ENCODE measurements at places on chromosomes 11 and 22. TPM values are rescaled to one million over a fixed set of nuclear protein-coding genes. Genes with fewer than 3 reads are reported as not detected.

Gene CASP5
- 15.1 TPM for polyA plus RNA-seq

Gene POTEH
- polyA plus RNA-seq: not detected

Gene RCN1
- polyA plus RNA-seq: 9.5 TPM

Gene CHCHD10
- polyA plus RNA-seq: 212 TPM

Gene NPAS4
- polyA plus RNA-seq: 0.10 TPM

Gene TPBGL
- polyA plus RNA-seq: 0.22 TPM

Gene KIF18A
- polyA plus RNA-seq: not detected

Gene RFPL3
- polyA plus RNA-seq: not detected

Gene CKAP5
- 6.2 TPM for polyA plus RNA-seq

DNA sequence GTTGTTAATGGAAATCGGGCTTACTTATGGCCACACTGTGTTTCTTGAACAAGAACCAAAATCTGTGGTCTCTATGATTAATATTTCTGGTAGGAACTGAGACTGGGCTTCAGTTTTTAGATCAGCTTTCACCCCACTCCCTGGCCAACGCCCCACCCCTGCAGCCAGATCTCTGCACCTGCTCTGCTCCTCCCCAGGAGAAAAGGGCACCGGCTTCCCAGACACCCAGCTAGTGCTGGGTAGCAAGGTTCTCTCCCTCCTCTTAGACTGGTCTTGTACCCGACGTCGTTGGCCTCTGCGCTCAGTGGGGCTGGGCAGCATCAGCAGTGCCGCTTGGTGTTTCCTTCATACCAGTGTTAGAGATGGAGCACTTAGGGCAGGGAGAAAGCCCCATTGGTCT, 17.0 kb upstream of the CTTN start:
- DNase-seq: no peak
- H3K4me1 ChIP-seq: no peaks in the 10 kb centered on the region
- H3K4me3 ChIP-seq: no peak overlapping the region
- peaks cover 5% of the 10 kb centered on the region for H3K36me3 ChIP-seq
- H3K27ac ChIP-seq: no peak overlapping the region

GRCh38 chr11:113567867-113568544, 92.8 kb upstream of the DRD2 start:
- H3K27me3 ChIP-seq: no peaks in the 10 kb centered on the region
- no peaks in the 10 kb centered on the region for H3K4me1 ChIP-seq
- H3K36me3 ChIP-seq: no peaks in the 10 kb centered on the region
- no peak overlapping the region for H3K4me3 ChIP-seq

- peak overlapping the region; percentile 81 for H3K4me3 ChIP-seq
- DNase-seq: peak; percentile 61
- peak overlapping the region; percentile 100 for H3K27ac ChIP-seq
- peaks cover 25% of the 10 kb centered on the region for H3K4me1 ChIP-seq
Observed at GRCh38 chr22:31291481-31292235, 630 bp downstream of the PIK3IP1 start.

DNA sequence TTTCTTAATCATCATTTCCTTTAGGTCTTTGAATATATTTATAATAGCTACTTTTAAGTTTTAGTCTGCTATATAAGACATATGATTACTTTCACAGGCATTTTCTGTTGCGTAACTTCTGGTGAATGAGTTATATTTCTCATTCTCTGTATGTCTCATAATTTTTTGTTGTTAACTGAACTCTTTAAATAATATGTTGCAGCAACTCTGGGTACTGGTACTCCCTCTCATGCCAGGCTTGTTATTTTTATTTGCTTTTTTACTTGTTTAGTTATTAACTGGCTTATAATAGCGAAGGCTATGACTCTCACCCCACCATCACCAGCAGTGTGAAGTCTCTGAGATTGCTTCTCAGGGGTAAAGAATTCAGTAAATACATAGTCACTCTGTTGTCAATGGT, 524.2 kb upstream of the CHORDC1 start:
- no peak for DNase-seq

DNA sequence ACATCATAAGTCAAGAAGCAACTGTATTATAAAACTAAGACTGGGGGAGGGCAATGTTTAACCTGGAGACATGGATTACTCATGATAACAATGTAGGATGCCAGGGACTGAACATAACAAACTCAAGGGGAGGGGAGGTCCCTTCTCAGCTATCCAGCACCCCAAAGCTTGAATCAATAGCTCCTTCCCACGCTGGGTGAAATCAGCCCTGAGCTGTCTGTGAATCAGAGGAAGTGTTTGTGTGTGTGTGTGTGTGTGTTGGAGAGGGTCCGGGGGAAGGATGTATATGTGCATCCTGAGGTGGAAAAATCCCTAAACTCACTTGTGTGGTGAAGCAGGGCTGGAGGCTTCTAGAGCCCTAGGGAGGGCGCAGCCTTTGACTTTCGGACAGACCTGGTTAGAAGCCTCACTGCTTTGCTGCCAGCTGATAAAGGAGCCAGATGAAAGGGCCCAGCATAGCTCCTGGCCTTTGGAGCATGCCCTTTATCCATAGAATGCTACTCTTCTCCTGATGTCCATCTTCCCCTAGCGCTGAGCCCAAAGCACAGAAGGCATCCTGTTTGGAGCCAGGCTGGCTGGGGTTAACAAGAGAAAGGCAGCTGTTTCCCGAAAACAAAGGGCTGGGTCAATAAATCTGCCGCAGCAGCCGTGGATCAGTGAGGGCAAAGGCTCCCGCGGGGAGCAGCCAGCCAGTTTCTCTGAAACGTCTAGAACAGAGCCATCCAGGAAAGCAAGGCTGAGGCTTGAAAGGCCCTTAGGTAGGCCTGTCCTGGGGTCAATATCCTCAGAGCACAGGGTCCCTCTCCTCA, 35.8 kb downstream of the TNKS1BP1 start:
- no peaks in the 10 kb centered on the region for H3K36me3 ChIP-seq
- no peaks in the 10 kb centered on the region for H3K27me3 ChIP-seq
- peaks cover 7% of the 10 kb centered on the region for H3K4me1 ChIP-seq
- no peak overlapping the region for H3K27ac ChIP-seq
- no peak overlapping the region for H3K4me3 ChIP-seq

GRCh38 chr11:18193010-18193409, 20.4 kb downstream of the MRGPRX4 start:
- no peak for DNase-seq
- H3K4me1 ChIP-seq: no peaks in the 10 kb centered on the region
- H3K27ac ChIP-seq: no peak overlapping the region

- peaks cover 7% of the 10 kb centered on the region for H3K4me1 ChIP-seq
- H3K27ac ChIP-seq: no peak overlapping the region
- DNase-seq: no peak
- no peaks in the 10 kb centered on the region for H3K27me3 ChIP-seq
- no peaks in the 10 kb centered on the region for H3K36me3 ChIP-seq
Observed at GRCh38 chr11:125076378-125076945, 13.4 kb downstream of the SLC37A2 start.

- H3K27ac ChIP-seq: no peak overlapping the region
- no peak for DNase-seq
- no peak overlapping the region for H3K4me3 ChIP-seq
- H3K27me3 ChIP-seq: peaks cover 10% of the 10 kb centered on the region
- no peaks in the 10 kb centered on the region for H3K4me1 ChIP-seq
Observed at GRCh38 chr11:112966561-112966960, 5.3 kb downstream of the NCAM1 start.

GRCh38 chr11:57405271-57405860, 14.9 kb upstream of the PRG2 start:
- no peaks in the 10 kb centered on the region for H3K4me1 ChIP-seq
- no peak for DNase-seq
- H3K4me3 ChIP-seq: no peak overlapping the region
- no peaks in the 10 kb centered on the region for H3K27me3 ChIP-seq

- peak; percentile 2 for DNase-seq
- H3K27ac ChIP-seq: no peak overlapping the region
- no peak overlapping the region for H3K4me3 ChIP-seq
- H3K36me3 ChIP-seq: no peaks in the 10 kb centered on the region
- no peaks in the 10 kb centered on the region for H3K4me1 ChIP-seq
Observed at GRCh38 chr11:27945348-27945747, 162.6 kb downstream of the KIF18A start.

- H3K27me3 ChIP-seq: no peaks in the 10 kb centered on the region
- peak; percentile 70 for DNase-seq
- no peaks in the 10 kb centered on the region for H3K4me1 ChIP-seq
- peaks cover 15% of the 10 kb centered on the region for H3K36me3 ChIP-seq
- no peak overlapping the region for H3K27ac ChIP-seq
Observed at GRCh38 chr11:104946907-104947306, 21.5 kb downstream of the CASP4 start.

GRCh38 chr11:132504501-132505041, 1027.7 kb downstream of the OPCML start:
- H3K4me1 ChIP-seq: no peaks in the 10 kb centered on the region
- H3K36me3 ChIP-seq: no peaks in the 10 kb centered on the region
- no peak for DNase-seq
- H3K27me3 ChIP-seq: no peaks in the 10 kb centered on the region
- no peak overlapping the region for H3K4me3 ChIP-seq

GRCh38 chr11:6437993-6438392, 2.8 kb downstream of the HPX start:
- no peak overlapping the region for H3K4me3 ChIP-seq
- no peaks in the 10 kb centered on the region for H3K36me3 ChIP-seq
- peaks cover 17% of the 10 kb centered on the region for H3K4me1 ChIP-seq
- peak; percentile 33 for DNase-seq

- H3K36me3 ChIP-seq: no peaks in the 10 kb centered on the region
- H3K27ac ChIP-seq: no peak overlapping the region
- H3K27me3 ChIP-seq: no peaks in the 10 kb centered on the region
- no peak overlapping the region for H3K4me3 ChIP-seq
Observed at GRCh38 chr22:23470811-23471389, 109.2 kb downstream of the IGLL1 start.

GRCh38 chr11:11347592-11347991, 5.5 kb downstream of the CSNK2A3 start:
- H3K4me3 ChIP-seq: no peak overlapping the region
- H3K4me1 ChIP-seq: no peaks in the 10 kb centered on the region
- no peak for DNase-seq
- H3K27ac ChIP-seq: no peak overlapping the region
- no peaks in the 10 kb centered on the region for H3K27me3 ChIP-seq
- no peaks in the 10 kb centered on the region for H3K36me3 ChIP-seq

- H3K4me3 ChIP-seq: no peak overlapping the region
- no peak for DNase-seq
- no peak overlapping the region for H3K27ac ChIP-seq
- no peaks in the 10 kb centered on the region for H3K36me3 ChIP-seq
- H3K27me3 ChIP-seq: no peaks in the 10 kb centered on the region
- H3K4me1 ChIP-seq: no peaks in the 10 kb centered on the region
Observed at GRCh38 chr11:41935241-41935640, 475.8 kb upstream of the LRRC4C start.

- no peaks in the 10 kb centered on the region for H3K4me1 ChIP-seq
- DNase-seq: no peak
- no peaks in the 10 kb centered on the region for H3K36me3 ChIP-seq
- H3K4me3 ChIP-seq: no peak overlapping the region
- no peak overlapping the region for H3K27ac ChIP-seq
- H3K27me3 ChIP-seq: no peaks in the 10 kb centered on the region
Observed at GRCh38 chr22:47390026-47390970, 627.8 kb downstream of the TBC1D22A start.

All from small intestine (tissue), 16 donors.